Right renal pelvis (tissue), 4 donors: ENCODE measurements at places on chromosomes 7 and 10. TPM values are rescaled to one million over a fixed set of nuclear protein-coding genes. Genes with fewer than 3 reads are reported as not detected.

DNA sequence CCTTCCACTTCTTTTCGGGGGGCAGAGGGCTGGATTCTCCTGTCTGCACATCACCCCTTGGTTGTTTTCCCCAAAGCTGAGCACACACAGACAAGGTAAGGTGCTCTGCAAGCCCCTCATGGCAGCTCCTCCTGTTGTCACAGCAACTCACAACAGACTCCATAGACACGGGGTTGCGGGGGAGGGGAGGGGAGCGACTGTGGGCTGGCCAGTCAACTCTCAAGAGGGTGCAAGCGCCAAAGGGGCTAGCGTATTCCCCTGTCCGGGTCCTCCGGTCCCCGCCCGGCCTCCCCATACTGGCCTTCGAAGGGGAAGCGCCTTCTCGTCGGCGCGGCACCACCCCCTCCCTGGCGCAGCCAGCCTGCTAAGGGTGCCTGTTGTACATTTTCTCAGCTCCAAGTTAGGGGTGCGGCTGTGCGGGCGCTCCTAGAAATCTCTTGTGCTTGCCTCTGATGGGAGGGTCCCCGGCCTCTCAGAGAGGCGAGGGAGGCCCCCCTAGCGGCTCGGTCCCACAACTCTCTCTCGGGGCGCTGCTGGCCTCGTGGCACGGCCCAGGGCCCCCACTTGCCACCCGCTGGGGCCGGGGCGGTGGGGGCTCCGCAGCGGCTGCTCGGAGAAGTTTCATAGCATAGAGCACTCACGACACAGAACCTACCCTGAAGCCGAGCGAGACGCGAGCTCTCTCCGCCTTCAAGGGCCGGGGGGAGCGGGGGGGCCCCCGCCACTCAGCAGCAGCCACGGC lies 498 bp downstream of the RHOBTB1 start:
- DNase-seq, result peak; percentile 65

- DNase-seq, result no peak
Measured at GRCh38 chr7:12684733-12685132, 2.7 kb upstream of the ARL4A start.

The TMEM213 gene
- polyA plus RNA-seq, result 46.3 TPM

- DNase-seq, result no peak
Measured at GRCh38 chr10:101272229-101272868, 43.1 kb upstream of the LBX1 start.

GRCh38 chr10:99357691-99358090 lies 28.5 kb downstream of the CNNM1 start:
- no peak for DNase-seq

The TRIM74 gene
- 1.3 TPM for polyA plus RNA-seq

The DPP6 gene
- polyA plus RNA-seq, result 61.2 TPM

- DNase-seq, result no peak
Measured at GRCh38 chr7:130593033-130593432, 75.5 kb downstream of the COPG2 start.

The LEP gene
- 0.48 TPM for polyA plus RNA-seq

GRCh38 chr10:129727495-129727894 lies 236.6 kb downstream of the EBF3 start:
- DNase-seq, result no peak

The NPM3 gene
- 54.1 TPM for polyA plus RNA-seq

DNA sequence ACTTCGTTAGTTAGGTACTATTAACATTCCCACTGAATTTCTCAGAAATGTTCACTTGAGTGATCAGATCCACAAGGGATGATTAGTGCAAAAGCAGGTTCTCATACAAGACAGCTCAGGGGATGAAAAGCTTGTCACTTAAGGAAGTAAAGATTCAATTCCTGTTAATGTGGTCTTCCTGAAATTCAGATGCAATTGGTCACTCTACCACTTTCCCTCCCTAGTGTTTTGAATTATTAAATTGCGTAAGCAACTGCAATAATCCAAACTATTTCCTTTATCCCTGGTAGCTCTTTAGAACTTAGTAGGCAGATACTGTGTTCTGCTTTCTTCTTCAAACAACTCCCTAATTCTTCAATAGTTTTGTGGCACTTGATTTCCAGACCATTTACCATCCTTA lies 121.4 kb downstream of the MAGI2 start:
- no peak for DNase-seq

The CTTNBP2 gene
- polyA plus RNA-seq, result 24.5 TPM

DNA sequence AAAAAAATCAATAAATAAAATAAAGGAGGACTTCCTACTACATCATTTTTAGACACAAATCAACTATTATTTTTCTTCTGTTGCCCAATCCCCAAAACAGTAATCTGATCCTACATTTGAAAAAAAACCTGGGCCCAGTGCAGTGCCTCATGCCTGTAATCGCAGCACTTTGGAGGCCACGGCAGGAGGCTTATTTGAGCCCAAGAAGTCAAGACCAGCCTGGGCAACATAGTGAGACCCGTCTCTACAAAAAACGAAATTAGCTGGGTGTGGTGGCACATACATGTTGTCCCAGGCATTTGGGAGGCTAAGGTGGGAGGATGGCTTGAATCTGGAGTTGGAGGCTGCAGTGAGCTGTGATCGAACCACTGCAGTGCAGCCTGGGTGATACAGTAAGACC lies 2.7 kb upstream of the GTF2I start:
- no peak for DNase-seq

DNA sequence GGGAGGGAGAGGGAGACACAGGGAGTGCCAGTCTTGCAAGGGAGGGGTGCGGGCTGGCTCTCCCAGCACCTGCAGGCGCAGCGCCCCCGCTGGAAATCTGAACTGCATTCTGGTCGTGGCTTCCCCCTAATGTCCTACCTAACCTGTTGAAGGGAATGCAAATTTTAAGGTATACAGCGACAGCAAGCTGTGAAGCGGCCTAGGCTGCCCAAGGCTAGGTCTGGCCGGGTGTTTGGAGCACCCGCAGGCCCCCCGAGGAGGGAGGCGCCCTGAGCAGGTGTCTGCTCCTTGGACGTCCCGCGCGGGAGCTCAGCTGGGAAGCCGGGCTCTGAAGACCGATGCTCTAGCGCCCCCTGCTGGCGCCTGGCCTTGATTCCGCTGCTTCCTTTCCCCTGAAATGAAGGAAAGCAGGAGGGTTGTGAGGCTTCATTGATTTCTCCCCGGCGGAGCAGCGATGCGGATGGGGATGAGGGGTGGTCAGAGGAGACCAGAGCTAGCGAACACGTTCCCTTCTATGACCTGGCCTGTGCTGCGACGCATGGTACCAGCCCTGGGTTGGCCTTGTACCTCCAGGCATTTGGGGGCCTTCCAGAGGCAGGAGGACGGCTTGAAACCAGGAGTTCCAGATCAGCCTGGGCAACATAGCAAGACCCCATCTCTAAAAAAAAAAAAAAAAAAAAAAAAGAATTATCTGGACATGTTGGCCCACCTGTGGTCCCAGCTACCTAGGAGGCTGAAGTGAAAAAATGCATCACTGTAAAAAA lies 601.3 kb downstream of the GALNT17 start:
- DNase-seq, result peak; percentile 79

The FAM25G gene
- not detected for polyA plus RNA-seq

The ZNF365 gene
- 0.30 TPM for polyA plus RNA-seq

DNA sequence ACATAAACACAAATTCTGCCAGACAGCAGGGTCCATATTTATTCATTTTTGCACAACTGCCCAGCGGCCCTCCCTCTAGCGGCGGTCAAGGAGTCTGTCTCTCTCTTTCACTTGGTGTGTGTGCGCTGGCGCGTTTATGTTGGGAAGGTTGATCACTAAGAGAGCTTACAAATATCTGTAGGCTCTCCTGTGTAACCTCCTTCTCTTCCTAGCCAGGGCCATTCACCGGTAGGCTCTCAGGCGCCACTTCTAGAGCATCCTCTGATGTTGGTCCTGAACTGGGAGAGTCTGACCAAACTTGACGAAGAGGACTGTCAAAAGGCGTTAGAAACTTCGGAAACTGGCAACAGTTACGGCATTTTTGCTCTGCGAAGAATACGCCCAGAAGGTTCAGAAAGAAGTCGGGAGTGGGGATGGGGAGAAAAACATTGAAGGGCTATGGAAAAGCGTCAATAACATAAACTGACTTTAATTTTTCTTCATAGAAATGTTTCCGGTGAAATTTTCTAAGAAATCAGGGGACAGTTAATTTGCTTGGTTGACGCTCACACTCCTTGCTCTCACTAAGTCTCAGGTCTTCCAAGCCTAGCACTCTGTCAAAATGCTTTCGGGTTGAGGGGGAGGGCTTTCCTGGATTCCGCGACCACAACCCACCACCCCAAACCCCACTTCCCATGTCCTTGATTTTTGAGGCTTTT lies 731.1 kb downstream of the ZWINT start:
- peak; percentile 53 for DNase-seq

The PCGF5 gene
- 30.7 TPM for polyA plus RNA-seq

DNA sequence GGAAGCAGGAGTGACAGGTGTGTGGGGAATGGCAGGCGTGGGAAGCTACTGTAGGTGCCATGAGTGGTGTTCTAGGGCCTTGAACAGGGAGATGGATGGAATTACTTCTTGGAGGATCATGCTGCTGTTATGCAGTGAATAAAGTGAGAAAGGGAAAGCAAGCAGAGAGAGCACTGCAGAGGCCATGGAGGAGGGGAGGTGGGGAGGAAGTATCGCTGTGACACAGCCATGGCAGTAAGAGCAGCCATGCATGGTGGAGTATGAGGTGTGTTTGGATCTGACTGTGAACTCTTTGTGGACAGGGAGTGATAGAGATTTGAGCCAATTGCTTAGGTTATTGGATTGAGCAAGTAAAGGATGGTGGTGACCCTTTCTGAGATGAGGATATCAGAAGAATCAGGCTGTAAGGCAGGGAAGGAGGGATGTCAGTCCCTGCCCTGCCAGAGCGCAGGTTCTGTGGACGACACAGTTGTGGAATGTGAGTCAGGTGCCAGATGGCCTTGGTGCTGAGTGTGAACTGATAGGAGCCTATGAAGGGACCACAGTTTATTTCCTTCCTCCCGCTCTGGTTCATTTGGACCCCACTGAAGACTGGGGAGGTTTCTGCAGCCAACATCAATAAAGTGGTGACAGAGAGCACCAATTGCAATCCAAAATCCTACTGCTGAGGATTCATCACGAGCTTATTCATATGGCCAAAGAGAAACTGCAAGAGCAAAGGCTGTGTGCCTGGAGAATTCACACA lies 105.5 kb upstream of the TMEM72 start:
- no peak for DNase-seq

- no peak for DNase-seq
Measured at GRCh38 chr10:68469838-68470237, 1.9 kb downstream of the DNA2 start.

The RET gene
- polyA plus RNA-seq, result 26.2 TPM

DNA sequence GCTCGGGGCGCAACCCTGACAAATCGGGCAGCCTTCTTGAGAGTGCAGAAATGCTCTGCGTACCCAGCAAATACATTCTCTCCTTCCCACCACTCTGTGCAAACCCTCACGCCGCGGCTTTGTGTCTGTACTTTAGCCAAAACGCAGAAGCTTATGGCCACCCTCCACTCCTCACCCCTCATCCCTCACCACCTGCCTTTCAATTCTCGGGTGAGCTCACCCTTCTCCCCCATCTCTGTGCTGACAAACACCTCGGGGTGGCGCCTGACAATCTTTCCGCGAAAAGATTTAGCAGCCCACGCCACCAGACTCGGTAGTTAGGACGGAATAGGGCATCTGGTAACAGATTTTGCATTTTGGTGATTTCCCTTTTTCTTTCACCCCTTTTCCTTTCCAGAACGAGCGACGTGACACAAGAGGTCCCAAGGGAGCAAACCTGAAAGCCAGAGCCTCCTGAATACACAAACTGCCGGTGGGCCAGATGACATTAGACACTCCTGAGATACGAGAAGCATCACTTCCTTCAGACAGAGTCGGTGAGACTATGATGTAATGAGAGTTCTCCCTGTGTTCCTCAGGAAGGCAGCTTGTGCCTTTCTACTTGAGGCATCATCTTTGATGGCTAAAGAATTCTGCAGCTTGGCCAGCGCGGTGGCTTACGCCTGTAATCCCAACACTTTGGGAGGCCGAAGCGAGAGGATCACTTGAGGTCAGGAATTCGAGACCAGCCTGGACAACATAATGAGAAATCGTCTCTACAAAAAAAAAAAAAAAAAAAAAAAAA lies 671 bp upstream of the ATAD1 start:
- peak; percentile 25 for DNase-seq

GRCh38 chr10:91467114-91467513 lies 57.0 kb downstream of the HECTD2 start:
- no peak for DNase-seq

The PSD gene
- polyA plus RNA-seq, result 9.6 TPM

- DNase-seq, result no peak
Measured at GRCh38 chr7:21326241-21326640, 101.6 kb upstream of the SP4 start.

DNA sequence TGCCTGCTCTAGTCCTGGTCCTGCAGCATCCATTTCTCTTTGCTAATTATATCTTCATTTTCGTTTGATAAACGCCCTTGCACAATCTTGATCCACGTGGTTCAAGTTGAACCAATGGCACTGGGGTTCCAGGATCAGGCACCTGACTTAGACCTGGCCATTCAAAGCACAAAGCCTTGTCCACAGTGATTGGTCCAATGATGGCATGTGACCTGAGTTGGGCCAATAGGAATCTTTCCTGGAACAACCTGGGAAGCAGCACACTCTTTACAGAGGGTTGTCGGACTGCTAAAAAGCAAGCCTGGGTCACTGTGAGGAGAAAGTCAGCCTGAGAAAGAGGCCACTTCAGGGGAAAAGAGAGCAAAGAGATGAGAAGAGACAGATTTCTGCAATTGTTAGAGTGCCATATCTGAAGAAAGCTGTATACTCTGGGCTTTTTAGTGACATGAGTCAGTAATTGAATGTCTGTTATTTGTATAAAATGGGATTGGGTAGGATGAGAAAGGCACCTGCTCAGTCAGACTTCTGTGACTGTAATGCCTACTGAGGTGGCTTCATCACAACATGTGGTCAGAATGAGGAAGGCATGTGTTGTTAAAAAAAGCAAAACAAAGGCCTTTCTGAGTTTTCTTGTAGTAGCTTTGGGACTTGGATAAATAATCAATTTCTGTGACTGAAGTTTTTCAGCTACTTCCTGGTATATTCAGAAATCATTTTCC lies 4.4 kb upstream of the STEAP4 start:
- no peak for DNase-seq

The ACADSB gene
- 27.8 TPM for polyA plus RNA-seq

The NACAD gene
- 6.1 TPM for polyA plus RNA-seq
